ENCODE measurements at places on chromosomes 1 and 21.

DNA sequence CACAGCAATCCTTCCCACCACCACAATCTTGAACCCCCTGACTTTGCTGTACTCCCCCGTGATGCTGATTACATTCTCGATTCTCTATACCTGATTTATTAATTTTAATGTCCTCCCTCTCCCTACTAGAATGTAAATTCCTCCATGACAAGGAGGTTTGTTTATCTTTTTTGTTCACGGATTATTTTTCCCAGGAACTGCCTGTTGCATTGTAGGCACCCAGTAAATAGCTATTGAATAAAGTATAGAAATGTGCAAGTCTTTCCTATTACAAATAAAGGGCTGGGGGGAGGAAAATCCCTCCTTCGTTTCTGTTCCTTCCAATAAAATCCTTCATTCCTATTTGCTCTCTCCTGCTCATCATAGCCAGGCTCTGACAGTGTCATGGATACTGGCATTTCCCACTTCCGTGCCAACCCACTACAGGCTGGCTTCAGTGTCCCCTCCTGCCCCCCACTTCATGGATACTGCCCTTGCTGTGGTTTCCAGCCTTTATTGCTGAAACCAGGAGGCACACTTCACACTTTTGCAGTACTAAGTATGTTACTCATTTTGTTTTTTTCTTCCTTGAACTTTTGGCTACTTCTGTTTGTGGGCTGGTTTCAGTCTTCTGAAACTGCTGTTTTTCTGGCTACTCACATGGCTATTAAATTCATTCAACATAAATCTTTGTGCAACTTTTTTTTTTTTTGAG lies 7.5 kb downstream of the KIF1B start:
- no peak for DNase-seq

DNA sequence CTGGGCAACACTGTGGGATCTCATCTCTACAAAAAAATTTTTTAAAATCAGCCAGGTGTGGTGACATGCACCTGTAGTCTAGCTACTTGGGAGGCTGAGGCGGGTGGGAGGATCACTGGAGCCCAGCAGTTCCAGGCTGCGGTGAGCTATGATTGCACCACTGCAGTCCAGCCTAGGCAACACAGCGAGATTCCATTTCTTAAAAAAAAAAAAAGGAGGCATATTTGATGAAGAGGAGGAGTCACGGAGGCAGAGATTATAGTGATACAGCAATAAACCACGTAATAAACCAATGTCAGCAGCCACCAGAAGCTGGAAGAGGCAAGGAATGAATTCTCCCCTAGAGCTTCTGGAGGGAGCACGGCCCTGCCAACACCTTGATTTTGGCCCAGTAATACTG lies 4.0 kb downstream of the LIX1L start:
- DNase-seq, result no peak

- DNase-seq, result no peak
Observed at GRCh38 chr1:163471779-163472650, 150.3 kb downstream of the NUF2 start.

GRCh38 chr1:190084552-190084951 lies 393.1 kb downstream of the BRINP3 start:
- DNase-seq, result no peak

GRCh38 chr1:245168906-245169305 lies 14.1 kb downstream of the KIF26B start:
- DNase-seq, result no peak

- peak; percentile 37 for DNase-seq
Observed at GRCh38 chr1:1212780-1213344, 1.1 kb downstream of the TNFRSF4 start.

DNA sequence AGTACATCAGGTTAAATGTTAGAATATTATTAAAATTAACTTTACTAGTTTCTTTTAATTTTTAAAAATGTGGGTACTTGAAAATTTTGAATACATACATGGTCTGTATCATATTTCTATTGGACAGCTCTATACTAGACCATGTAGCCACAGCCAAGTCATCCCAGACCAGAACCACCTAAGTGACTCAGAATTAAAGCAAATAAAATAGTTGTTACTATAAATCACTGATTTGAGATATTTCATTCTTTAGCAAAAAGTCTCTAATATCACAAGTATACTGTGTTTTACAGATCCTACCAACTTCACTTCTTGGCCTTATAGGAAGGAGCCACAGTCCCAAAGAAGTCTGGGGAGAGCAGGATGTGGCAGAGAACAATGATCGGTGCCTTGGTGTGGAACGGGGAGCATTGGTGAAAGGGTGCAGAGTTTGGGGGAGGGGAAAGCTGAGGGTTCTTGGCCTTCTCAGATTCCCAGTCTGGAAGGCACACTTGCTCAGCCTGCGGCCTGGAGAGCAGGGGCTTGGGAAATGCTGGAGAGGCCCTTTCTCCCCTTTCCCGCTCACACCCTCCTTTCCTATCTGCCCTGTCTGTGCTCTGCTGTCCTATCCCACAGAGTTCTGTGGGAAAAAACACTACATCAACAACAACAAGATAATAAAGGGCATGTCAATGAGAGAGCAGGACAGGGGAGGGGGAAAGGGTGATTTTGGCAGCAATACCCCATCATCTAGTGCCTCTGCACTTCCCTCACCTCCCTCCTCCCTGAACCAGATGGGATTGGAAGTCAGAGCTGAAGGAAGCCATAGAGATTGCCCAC lies 122.1 kb downstream of the NGF start:
- no peak for DNase-seq

GRCh38 chr1:223525957-223526356 lies 132.7 kb downstream of the CCDC185 start:
- no peak for DNase-seq

- no peak for DNase-seq
Observed at GRCh38 chr21:44913425-44914175, 7.1 kb downstream of the ITGB2 start.

DNA sequence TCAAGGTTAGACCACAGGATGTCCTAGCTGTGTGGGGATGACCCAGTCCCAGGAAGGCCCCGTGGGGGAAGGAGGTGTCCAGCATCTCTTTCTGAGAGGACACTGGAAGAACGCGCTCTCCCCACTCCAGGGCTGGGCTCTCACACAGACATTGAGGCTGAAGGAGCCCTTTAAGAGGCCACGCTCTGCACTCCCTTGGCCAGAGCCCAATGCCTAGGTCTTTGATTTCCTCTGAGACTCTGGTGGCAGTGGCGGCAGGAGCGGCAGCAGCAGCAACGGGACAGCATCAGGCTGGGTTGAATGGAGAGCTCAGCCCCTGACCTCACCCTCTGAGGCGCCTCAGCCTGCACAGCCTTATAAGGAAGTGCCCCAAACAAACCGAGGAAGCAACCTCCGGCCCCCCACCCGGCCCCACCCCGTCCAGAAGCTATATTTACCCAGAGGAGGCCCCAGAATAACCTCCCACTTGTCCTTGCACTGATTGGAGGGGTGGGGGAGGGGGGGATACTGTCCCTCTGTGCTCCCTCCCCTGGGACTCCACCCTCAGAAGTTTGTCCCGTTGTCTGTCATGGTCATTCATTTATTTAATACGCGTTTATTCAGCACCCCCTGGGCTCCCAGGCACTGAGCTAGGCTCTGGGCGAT lies 12.3 kb downstream of the NES start:
- no peak for DNase-seq

- DNase-seq, result no peak
Observed at GRCh38 chr1:226223157-226223785, at the start of gene MIXL1. Gene MIXL1 (plus strand): TSS chr1:226223664. CDS start chr1:226223682, 18 bp downstream.

DNA sequence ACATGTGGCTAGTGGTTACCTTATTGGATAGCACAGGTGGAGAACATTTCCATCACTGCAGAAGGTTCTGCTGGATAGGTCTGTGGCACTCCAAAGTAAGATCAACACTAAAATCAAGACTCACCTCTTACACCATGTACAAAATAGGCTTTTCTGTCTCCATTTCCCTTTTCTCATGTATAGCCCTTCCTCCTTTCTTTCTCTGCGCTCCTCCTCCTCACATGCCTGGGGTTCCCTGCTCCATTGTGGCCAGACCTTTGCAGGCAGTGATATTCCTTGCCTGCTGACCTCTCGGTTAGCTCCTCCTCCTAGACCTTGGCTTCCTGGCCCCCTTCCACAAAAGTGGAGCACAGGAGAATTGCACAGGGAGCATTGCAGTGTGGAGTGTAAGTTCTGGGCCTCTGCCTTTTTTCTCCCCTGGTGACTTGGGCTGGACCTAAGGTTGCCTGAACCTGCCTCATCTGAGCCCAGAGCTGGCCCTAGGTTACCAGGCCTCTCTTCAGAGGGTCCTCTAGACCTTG lies 33.2 kb upstream of the RBM15 start:
- DNase-seq, result no peak

- DNase-seq, result peak; percentile 85
Observed at GRCh38 chr1:21270086-21270689, 20.1 kb downstream of the ECE1 start.

DNA sequence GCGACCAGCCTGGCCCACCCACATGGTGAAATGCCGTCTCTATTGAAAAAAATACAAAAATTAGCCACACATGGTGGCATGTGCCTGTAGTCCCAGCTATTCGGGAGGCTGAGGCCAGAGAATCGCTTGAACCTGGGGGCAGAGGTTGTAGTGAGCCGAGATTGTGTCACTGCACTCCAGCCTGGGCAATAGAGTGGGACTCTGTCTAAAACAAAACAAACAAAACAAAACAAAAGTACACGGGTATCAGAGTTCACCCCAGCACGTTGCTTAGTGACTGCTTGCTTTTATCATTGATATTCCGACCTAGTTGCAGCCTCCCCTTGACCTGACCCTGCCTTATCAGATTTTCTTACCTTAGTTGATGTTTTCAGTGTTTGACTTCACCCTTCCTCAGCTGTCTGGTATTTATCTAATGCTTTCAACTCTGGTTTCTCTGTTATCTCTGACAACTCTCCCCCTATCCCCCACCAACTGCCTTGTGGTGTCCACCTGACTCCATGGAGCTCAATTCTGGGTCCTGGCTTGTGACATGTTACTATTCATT lies 5.1 kb downstream of the TLCD4 start:
- DNase-seq, result no peak

- DNase-seq, result no peak
Observed at GRCh38 chr21:46218906-46219590, 9.5 kb downstream of the LSS start.

GRCh38 chr1:43235451-43236121 lies 34.2 kb upstream of the TMEM125 start:
- DNase-seq, result no peak

DNA sequence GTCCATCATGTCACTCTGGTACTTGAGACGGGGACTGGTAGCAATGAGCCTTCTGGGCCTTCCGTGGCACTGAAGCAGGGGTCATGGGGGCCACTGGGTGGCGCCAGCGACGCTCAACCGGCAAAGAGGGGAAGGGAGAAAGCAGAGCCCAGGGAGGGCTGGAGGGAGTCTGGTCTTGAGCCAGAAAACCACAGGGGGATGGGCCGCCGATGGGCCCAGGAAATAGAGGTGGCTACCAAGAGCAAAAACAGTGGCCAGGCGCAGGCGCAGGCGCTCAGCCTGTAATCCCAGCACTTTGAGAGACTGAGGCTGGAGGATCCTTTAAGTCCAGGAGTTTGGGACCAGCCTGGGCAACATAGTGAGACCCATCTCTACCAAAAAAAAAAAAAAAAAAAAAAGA lies 21.8 kb downstream of the EXOC8 start:
- DNase-seq, result peak; percentile 26

GRCh38 chr21:42559326-42559725 lies 45.7 kb downstream of the SLC37A1 start:
- DNase-seq, result no peak

DNA sequence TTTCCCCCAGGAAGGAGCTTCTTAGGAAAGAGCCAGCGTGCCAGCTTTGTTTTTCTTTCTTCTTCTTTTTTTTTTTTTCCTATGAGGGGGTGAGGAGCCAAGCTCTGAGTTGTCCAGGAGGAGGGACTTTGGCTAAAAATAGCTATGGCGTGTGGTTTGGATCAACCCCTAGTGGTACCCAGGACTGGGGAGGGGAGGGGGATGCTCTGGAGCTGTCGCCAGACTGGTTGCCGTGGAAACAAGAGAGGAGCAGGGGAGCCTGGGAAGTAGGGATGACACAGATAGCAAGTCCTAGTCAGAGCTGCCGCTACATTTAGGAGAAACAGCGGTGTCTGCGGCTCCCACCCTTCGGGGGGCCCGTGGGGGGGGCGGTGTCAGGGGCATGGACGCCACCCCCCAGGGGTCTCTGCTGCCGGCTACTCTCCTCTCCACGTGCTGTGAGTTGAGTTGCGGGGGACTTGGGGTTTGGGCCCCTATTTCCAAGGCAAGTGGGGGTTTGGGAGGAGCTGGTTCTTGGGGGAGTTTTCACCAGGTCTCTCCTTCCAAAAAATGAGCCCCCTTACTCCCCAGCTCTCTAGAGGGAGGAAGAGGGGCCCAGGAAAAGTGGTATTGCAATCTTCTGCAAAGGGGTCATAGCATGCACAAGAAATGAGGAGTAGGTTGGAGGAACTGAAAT lies at the start of gene KCNJ9:
Gene KCNJ9 (plus strand): TSS at position 278 of the 676 bp plus-strand sequence. CDS start 2,493 bp downstream, outside the sequence.
- DNase-seq, result no peak

DNA sequence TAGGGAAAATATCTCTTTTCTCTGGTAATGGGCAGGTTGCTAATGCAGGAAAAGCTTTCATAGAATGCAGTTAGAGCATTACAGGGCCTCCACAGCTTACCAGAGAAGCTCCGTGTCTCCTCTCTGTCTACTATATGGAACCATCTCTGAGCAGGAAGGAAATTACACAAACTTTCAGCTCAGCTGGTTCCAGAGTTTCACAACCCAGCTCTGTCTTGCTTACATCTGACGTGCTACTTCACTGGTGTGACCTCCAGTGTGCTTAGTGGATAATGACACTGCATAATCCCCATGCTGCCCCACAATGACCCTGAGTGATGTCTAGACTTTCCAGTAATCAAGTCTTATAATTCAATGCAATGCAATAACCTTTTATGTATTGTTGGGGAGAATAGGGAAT lies 4.3 kb upstream of the FGGY start:
- peak; percentile 17 for DNase-seq

DNA sequence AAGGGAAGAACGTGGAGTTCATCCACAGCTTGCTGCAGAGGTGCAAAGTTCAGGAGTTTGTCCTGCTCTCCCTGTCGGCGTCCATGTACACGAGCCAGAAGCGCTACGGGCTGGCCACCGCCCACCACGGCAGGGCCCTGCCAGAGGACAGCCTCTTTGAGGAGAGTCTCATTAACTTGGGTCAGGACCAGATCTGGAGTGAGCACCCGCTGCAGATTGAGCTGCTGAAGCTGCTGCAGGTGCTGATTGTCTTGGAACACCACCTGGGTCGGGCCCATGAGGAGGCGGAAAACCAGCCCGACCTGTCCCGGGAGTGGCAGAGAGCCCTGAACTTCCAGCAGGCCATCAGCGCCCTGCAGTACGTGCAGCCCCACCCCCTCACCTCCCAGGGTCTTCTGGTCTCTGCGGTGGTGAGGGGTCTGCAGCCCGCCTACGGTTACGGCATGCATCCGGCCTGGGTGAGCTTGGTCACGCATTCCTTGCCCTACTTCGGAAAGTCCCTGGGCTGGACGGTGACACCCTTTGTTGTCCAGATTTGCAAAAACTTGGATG lies 73.8 kb upstream of the MORC3 start:
- DNase-seq, result no peak

- DNase-seq, result no peak
Observed at GRCh38 chr1:167221126-167221737, 546 bp downstream of the POU2F1 start.

- no peak for DNase-seq
Observed at GRCh38 chr1:80926531-80926930, 874.2 kb upstream of the ADGRL2 start.

- DNase-seq, result peak; percentile 51
Observed at GRCh38 chr1:15411593-15412137, 2.0 kb downstream of the EFHD2 start.

- DNase-seq, result no peak
Observed at GRCh38 chr1:101959456-101959855, 37.3 kb downstream of the OLFM3 start.

Measured in CD4-positive, alpha-beta T cell treated with Interleukin-2 at 100 ng/mL for 4 hours (primary cell).